Foreskin melanocyte (primary cell): ENCODE measurements at places on chromosomes 7 and 10.

DNA sequence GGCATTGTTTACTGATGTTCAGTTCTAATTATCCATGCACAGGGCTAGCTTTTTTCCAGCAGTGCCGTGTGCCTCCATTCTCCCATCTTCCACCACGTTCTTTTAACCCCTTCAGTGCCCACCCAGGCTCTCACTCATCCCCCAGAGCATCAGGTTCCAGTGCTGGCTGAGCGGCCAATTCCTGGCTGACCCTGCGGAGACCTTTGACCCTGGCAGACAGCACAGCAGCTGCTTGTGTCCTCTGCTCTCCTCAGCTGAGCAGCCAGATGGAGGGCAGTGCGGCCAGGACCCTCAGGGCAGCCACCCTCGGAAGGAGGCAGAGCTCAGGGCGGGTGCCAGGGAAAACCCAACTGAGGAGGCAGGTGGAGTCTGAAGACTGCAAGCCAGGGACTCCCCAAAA is 48.4 kb downstream of the ZNF503 start:
- DNase-seq = no peak

DNA sequence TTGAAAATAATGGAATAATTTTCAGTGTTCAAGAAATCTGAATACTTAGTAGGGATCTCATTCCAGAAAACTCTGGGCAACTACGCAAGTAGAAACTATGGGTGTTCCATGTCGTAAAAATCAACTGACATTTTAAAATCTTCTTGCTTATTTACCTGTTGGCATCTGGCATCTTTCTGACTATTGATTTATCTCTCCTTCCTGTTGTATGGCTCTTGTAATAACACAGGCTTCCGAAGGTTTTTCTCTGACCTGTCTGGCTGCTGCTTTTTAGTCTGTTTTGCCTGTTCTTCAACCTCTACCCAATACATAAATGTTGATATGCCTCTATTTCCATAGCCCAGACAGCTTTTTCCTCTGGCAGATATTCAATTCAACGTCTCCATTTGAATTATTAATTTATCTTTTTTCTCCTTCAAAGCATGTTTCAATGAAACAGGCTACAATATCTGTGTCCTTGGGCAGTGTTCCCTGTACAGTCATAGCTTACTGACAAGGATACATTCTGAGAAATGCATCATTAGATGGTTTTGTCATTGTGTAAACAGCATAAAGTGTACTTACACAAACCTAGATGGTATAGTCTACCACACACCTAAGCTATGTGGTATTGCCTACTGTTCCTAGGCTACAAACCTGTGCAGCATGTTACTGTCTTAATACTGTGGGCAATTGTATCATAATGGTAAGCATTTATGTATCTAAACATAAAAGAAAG is 105.9 kb upstream of the ETV1 start:
- DNase-seq = no peak

DNA sequence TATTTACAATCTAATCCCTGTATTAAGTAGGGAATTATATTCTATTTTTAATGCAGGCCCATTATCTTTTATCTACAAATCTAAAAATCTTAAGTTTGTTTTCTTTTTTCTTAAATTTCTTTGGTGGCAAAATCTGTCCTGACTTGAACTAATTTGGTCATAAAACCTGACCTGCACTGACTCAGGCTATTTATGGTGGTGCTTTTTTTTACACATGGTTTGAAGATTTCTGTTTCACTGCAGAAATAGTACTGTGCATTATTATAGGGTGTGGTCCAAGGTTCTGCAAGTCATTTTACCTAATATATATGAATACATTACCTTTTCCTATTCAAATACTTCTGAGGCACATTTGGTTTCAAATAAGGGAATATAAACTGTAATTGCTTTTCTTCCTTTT is 137.0 kb downstream of the CD36 start:
- no peak for DNase-seq

DNA sequence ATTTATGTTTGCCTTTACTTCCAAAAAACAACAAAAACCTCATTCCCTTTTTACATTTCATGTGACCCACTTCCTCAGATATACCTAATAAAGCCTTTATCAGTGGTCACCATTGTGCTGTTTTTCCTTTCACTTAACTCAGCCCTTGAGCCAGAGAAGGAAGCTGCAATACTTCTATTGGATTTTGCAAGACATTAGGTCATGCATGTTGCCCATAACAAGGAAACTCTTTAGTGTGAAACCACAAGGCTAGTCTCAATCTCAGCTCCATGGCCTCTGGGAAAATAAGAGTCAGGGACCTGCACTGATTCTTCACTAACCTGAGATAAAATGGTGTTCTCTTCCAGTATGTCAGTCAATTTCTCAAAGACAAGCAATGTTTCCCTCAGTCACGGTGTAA is 27.8 kb downstream of the STEAP4 start:
- DNase-seq = peak; percentile 58

GRCh38 chr10:63331586-63331985 is 134.2 kb downstream of the JMJD1C start:
- no peak for DNase-seq
